ENCODE measurements at places on chromosomes 1 and 21.

GRCh38 chr1:84402060-84402459 is 3.8 kb downstream of the DNASE2B start:
- no peak for DNase-seq

GRCh38 chr1:55288245-55288644 is 73.1 kb upstream of the USP24 start:
- DNase-seq = no peak

DNA sequence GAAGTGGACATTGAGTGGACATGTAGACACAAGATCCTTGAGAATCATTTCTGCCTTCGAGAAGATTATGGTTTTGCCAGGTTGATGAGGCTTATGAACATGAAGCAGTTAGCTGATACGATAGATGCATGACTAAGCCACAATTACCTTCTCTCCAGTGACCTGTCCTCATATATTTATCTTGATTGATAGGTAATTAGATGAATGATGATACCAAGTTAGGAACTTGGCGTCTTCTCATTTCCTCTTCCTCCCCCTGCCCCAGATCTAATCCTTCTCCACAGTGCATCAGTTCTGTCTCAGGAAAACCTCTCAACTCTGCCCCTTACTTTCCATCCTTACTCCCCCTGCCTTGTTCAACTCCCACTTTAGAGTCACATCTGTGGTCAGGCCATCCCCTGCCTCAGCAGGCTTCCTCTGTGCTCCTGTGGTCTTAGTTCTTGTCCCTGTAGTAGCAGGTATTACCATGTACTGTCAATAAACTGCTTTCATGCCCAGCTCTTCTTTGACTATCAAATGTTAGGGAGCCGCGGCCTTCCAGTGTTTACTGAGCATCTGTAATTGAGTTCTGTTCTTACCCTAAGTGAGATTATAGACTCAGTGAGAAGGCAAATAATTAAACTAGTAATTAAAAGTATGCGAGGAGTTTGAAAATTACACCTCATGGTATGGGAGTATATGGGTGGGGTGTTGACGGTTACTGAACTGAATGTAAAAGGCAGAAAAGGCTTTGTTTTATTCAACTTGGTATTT is 5.1 kb downstream of the ST6GALNAC3 start:
- no peak for DNase-seq

DNA sequence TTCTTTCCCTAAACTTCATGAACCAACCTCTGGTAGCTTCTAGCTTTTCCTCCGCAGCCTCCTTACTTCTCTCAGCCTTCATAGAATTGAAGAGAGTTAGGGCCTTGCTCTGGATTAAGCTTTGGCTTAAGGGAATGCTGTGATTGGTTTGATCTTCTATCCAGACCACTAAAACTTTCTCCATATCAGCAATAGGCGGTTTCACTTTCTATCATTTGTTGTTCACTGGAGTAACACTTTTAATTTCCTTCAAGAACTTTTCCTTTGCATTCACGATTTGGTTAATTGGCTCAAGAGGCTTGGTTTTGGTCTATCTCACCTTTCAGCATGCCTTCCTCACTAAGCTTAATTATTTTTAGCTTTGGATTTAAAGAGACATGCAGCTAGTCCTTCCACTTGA is 5.1 kb downstream of the URB2 start:
- no peak for DNase-seq

- no peak for DNase-seq
These were observed 1.4 kb downstream of the TENT5B start for GRCh38 chr1:27011058-27011764.

GRCh38 chr1:8349961-8350360 is 32.0 kb downstream of the SLC45A1 start:
- DNase-seq = no peak

DNA sequence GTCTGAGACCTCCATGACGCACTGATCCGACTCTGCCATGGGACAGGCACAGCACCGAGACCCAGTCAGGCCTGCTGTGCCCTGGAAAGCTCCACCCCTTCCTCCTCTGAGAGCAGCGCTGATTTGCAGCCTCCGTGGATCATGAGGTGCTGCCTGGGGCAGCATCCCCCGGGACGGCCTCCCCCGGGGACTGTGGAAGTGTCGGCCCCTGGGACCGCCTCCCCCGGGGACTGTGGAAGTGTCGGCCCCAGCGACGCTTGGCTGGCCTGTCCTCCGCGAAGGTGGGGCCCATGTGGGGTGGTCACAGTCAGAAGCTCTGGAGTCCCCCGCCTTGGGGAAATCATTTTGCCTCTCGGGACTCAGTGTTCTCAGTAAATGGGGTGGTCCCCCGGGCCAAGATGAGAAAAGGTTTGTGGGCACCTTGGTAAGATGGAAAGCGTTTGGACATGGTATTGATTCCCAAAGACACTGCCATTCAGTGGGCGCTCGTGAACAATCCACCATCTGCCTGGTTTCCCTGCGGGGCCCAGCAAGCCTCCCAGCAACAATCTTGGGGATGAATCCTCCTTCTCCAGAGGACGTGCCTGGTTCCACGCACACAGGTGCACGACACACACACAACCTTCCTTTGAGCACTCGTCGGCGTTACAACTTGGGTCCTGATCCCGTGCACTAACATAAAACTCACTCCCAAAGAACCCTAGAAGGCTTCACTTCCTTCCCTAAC is 3.0 kb downstream of the TFF2 start:
- DNase-seq = no peak

DNA sequence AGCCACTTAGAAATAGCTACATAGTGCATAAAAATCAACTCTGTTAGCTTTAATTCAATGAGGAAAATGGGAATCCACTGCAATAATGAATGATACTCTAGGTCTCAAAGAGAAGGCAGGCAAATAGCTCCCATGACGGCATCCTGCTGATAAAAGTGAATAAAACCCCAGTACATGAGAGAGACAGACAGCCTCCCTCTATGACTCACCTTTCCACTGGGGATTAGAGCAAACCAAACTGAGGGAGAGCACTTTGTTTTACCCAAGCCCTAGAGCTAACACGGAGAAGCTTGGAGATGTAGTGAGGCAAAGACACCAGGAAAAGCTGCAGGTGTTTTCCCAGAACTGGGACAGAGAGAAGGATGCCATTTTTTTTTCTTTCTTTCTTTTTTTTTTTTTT is 621.9 kb downstream of the LRRIQ3 start:
- DNase-seq = no peak

DNA sequence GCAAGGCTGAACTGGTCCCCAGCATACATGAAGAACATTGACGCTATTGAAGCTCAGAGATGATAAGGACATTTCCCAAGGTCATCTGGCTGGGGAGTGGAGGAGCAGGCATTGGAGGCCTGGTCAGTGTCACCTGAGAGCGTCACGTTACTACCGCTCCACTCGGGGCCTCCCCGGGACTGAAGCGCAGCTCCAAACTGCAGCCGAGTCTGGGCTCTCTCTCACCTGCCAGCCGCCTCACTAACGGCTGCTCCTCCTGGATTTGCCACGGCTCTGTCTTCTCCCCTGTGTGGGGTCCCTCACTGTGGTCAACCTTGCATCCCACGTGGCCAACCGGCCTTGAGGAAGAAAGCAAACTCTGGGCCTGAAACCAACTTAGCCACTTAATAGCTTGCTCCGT is 111.3 kb downstream of the ADSS2 start:
- DNase-seq = no peak

GRCh38 chr1:151513626-151514121 is 2.5 kb downstream of the CGN start:
- DNase-seq = no peak

- DNase-seq = no peak
These were observed 25.8 kb upstream of the IFNGR2 start for GRCh38 chr21:33377221-33377920.

DNA sequence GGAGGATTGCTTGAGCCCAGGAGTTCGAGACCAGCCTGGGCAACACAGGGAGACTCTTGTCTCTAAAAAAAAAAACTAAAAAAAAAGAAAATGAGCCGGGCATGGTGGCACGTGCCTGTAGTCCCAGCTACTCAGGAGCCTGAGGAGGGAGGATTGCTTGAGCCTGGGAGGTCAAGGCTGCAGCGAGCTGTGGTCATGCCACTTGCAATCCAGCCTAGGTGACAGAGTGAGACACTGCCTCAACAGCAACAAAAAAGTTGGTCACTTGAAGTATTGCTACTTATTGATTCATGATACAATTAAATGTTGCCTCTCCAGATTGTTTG is 57.9 kb upstream of the CXADR start:
- no peak for DNase-seq

- no peak for DNase-seq
These were observed 94.4 kb downstream of the COLGALT2 start for GRCh38 chr1:183942933-183943693.

DNA sequence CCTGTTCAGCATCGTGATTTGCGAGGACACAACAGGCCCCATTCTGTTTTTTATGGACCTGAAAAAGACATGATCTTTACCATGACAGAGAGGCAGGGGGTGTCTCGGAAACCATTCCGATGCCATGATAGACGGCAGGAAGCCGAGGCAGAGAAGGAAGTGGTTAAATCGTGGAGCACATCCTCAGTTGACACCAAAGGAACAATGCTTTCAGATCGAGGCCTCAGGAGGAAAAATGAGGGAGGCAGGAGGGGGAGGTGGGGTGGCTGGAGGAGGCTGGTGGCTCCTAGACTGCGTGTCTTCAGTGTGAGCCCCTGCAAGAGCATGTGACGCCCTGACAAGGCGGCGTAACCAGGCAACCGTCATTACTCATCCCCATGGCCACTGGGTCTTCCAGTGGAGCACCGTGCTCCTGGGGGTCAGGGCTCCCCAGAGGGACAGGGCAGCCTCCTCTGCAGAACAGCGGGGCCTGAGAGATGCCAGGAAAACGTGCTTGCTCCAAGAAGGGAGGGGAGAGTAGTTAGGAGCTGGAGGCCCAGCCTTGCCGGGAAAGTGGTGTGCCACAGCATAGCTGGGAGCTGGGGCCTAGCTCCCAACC is 172.8 kb upstream of the TMEM51 start:
- no peak for DNase-seq

- DNase-seq = peak; percentile 67
These were observed 626 bp downstream of the PTP4A2 start for GRCh38 chr1:31937300-31938183.

DNA sequence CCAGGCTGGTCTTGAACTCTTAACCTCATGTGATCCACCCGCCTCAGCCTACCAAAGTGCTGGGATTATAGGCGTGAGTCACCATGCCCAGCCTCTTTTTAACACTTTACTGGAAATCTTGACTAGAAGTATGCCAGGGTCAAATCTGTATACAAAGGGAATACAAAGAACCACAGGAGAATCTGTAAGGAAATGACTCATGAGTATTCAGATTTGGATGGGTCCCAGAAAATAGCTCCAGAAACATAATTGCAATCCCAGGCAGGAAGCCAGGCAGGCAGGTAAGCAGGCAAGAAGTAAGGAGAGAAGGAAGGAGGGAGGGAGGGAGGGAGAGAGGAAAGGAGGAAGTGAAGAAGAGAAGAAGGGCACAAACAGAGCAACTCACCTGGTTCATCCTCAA is 22.8 kb upstream of the TIAM1 start:
- no peak for DNase-seq

All from activated T-helper 1 cell treated with anti-CD3 and anti-CD28 coated beads, Interleukin-2, amount 50 U/mL, for 16 hours (primary cell).